ENCODE measurements at places on chromosomes 5 and 9.

DNA sequence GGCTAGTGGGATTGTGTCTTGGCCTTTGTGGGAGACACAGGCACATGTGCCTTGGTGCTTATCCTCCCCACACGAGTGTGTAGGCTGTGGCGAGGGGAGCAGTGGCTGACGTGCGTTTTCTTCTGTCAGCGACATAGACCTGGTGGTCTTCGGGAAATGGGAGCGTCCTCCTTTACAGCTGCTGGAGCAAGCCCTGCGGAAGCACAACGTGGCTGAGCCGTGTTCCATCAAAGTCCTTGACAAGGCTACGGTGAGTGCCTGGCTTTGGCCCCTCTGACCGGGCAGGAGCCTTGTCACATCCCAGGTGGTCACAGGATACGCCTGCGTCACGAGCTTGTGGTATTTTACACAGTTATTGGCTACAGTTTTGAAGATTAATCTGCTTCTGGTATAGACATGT, 26.4 kb downstream of the TENT4A start:
- no peak for DNase-seq

DNA sequence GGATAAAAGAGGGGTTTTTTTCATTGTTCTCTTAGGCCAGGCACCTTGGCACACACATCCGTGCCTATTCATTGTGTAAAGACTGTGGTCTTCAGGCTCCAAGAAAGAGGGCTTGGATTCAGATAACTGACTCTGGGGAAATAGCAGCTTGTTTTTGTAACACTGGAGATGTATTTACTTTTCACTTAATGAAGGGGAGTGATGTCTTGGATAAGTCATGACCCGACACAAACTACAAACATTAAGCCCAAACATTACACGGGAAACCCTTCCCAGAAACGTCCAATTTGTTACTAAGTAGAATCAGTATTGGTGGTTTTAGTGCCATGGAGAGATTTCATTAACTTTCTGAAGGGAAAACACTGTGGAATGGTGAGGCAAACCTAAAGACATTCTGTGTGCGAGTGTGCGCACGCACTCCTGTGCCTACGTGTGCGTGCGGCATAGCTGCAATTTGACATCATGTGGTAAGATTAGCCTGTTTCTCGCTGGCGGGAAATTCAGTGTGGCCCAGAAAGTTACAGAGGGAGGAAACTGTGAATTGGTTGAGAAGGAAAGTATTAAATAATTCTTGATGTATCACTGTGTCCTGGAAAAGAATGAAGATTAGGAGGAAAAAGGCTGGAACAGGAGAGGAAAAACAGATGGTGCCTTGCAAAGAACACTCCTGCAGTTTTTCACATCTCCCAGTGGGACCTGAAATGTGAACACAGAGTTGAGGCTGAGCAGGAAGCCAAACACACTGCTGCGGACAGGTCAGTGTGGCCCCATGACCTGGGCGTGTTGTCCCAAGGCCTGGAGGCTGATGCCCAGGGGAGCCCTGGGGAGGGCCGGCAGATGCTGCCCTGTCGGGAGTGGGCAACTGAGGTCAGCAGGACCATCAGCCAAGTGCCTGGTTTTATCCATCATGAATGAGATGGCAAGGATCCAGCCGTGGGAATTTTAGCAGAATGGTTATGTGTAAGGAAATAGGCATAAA, 108.5 kb downstream of the GAS1 start:
- DNase-seq: no peak

- no peak for DNase-seq
Observed at GRCh38 chr5:32095261-32095671, 78.9 kb downstream of the GOLPH3 start.

GRCh38 chr5:115377468-115378217, 81.2 kb upstream of the CCDC112 start:
- DNase-seq: peak; percentile 47

- DNase-seq: peak; percentile 45
Observed at GRCh38 chr5:163089230-163089629, 348.2 kb upstream of the CCNG1 start.

DNA sequence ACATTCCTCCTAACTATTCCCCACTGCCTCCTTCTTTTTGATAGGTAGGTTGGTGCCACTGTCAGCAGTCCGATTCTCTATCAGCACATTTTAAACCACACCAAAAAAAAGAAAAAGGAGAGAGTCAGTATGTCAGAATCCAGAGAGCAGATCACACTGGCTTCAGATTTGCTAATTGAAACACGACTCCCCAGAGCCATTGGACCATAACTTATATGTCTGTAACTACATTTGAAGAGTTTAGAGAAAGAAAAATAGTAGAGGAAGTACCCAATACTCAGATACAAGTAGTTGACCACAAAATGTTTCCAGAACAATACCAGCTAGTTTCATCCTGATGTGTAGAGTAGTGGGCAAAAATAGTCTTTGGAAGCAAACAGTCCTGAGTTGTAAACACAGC, 216.6 kb downstream of the NR2F1-AS1 start:
- no peak for DNase-seq

GRCh38 chr5:100273846-100274580, 261.2 kb upstream of the FAM174A start:
- DNase-seq: no peak

Measured in G401 (cell line).